ENCODE measurements at places on chromosomes 1 and 21. TPM values are rescaled to one million over a fixed set of nuclear protein-coding genes. Genes with fewer than 3 reads are reported as not detected.

The ALPL gene
- total RNA-seq: 12.6 TPM

The ZYG11A gene
- 0.38 TPM for total RNA-seq

The CASQ2 gene
- total RNA-seq: 65.9 TPM

The BATF3 gene
- total RNA-seq: 1.1 TPM

The HORMAD1 gene
- total RNA-seq: 1.2 TPM

The EXO1 gene
- 4.3 TPM for total RNA-seq

The UBQLN4 gene
- 24.2 TPM for total RNA-seq

The ABCG1 gene
- total RNA-seq: 57.7 TPM

The RPE65 gene
- total RNA-seq: 37.7 TPM

The GBP3 gene
- 5.4 TPM for total RNA-seq

The ADAMTSL4 gene
- 53.7 TPM for total RNA-seq

The GPR52 gene
- 5.8 TPM for total RNA-seq

The WNT3A gene
- 0.22 TPM for total RNA-seq

The KIF26B gene
- total RNA-seq: 10.1 TPM

The CFAP45 gene
- total RNA-seq: not detected

The FOXO6 gene
- total RNA-seq: 26.5 TPM

The TMEM35B gene
- total RNA-seq: 19.6 TPM

Measured in camera-type eye (tissue), 1 donor.